ENCODE measurements at places on chromosomes 5 and 9.

DNA sequence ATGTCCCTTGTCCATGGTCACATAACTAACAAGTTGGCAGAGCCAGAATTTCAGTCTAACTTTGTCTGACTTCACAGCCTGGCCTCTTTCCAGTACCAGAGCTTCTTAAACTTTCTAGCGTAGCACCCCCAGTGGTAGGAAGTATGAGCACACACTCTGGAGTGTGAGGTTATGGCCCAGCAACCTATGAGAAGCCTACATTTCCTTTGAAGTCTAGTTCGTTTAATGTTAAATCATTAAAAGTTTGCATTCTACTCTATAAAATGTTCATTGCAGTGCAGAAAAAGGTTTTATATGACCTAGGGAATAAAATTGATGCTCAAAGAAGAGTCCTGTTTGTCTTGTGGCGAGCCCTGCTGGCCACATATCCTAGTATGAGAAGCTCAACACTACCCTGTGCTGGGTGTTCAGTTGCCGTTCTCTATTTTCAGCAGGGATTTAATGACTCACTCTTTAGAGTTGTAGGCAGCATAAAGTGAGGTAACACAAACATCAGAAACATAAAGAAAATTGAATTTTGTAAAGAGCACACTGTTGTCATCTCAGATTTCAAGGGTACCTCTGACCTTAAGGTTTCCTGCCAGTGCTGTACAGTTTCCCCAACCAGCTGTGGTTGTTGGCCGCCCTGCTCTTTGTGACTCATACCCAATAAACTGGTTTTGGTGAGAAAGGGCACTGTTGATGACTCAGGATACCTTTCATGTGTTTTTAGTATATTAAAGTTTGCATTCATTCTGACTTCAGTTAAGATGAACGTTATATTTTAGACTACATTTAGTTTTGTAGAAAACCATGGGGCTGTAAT, 14.3 kb downstream of the MCCC2 start:
- peak; percentile 75 for DNase-seq

GRCh38 chr9:37107701-37108100, 12.7 kb upstream of the ZCCHC7 start:
- DNase-seq: peak; percentile 22

DNA sequence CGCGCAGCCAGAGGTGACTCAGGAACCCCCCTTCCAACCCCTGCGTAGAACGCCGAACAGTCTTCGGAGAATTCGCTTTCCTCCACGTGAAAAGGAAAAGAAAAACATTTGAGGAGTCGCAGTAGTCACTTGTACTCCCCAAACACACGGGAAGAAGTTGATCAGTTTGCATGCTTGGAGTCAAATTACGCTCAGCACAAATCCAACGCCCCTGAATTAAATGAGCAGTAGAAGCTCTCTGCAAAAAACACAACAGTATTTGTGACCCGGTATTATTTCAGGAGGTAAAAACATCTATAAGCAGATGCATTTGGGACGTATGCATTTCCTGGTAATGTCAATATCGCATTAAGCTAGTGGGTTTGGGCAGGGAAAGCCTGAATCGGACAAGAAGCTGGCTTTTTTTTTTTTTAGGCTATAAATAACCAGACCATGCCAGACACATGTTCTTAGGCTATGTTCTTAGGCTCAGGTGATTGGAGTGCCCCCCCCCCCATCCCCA, 854 bp upstream of the ARL15 start:
- DNase-seq: no peak

DNA sequence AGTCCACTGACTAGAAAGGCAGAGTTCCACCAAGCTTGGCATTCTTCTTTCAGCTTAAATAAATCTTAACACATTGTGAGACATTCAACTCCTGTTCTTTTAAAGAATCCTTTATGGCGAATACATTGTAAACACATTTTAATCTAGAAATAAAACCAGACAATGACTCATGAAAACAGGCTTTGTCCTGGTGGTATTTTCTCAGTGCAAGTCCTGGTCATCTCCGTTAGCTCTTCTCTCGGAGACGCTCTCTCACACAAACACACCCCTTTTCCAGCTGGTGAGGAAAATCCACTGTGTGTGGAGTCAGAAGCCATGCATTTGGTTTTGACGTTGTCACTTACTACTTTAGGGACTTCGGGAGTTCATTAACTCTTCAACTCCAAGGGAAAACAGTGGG, 140.4 kb downstream of the AUH start:
- no peak for DNase-seq

DNA sequence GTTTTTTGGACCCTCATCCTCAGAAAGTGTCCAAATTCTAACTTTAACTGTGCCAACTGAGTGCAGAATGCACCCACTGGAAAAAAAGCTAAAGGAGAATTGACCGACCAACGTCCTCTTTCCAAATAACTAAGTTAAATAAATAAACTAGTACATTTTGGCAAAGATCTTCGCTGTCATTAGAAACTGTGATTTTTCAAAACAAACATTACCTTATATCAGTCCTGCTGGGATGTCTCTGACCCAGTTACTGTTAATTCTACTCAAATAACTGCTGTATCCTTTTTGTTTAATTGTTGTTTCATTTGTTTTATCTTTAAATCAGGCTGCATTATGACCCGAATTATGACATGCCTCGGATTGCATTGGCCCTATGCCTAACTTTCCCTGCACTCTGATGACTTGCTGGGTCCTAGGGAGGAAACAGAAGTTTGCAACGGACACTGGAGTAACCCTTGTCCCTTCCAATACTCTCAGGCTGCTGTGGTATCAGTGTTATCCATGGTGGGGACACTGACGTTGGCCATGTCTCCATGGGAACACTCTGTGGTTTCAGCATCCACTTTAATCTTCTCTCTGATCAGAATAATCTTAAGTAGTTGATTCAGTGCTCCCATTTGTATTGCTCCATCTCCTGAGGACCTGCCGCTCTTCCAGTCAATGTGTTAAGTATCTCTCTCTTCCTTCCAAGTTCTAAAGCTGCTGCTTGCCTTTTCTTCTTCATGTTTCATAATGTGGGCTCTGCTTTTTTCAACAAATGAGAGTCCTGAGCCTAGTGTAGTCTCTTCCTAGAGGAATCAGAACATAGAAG, 11.1 kb upstream of the IFNA5 start:
- DNase-seq: no peak

DNA sequence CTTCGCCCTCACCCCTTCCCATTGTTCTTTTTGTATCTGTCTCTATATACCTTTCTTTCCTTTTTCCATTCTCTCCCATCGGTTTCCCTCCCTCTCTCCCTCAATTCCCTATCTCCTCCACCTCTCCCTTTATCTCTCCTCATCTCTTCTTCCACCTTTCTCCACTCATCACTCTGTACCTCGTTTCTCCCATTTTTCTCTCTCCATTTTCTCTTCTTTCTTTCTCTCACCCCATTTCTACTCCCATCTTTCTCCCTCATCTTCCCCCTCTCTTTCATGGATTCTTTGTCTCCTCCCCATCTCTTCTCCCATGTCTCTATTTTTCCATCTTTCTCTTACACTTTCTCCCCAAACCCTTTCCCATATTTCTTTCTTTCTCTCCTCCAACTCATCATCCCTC, 385.9 kb upstream of the CLINT1 start:
- no peak for DNase-seq

- DNase-seq: no peak
Measured at GRCh38 chr9:91943478-91944470, 6.3 kb downstream of the ROR2 start.

DNA sequence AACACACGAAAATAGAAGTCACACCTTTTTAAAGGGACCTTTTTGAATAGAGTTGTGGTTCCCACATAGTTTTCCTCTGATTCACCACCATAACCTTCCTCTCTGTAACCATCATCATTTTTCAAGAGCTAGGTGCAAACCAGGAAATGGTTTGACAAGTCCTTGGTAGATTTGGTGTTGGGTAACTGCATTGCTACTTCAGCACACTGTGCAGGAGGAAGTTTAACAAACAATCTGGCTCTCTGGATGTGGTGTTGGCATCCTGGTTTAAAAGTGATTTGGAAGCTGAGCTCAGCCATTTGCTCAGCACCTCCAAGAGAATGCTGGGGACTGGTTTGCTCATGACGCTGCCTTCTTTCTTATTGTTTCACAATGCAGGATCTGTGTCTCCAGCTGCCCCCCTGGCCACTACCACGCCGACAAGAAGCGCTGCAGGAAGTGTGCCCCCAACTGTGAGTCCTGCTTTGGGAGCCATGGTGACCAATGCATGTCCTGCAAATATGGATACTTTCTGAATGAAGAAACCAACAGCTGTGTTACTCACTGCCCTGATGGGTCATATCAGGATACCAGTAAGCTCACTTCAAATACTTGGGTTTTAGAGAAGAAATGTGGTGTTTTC, 213.1 kb downstream of the RFK start:
- DNase-seq: no peak

GRCh38 chr9:89243296-89244061, 64.9 kb upstream of the SHC3 start:
- DNase-seq: no peak

- DNase-seq: peak; percentile 4
Measured at GRCh38 chr9:93891050-93891449, 64.1 kb downstream of the BARX1 start.

DNA sequence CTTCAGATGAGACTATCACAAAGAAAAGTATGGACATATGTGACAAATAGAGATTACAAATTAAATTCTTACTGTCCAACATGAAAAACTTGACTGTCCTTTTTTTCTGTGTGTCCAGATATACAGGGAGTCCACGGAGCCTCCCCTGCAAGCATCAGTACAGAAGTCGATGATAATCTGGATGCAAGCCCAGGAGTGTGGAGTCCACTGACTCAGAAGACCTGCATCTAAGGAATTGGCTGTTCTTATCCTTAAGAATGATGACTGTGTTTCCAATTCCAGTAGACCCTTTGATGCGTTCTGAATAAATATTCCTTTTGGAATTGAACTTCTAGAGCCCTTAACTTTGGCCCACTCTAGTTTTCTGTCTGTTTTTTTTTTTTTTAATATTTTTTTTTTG, 56.7 kb upstream of the TAF11L2 start:
- DNase-seq: no peak

DNA sequence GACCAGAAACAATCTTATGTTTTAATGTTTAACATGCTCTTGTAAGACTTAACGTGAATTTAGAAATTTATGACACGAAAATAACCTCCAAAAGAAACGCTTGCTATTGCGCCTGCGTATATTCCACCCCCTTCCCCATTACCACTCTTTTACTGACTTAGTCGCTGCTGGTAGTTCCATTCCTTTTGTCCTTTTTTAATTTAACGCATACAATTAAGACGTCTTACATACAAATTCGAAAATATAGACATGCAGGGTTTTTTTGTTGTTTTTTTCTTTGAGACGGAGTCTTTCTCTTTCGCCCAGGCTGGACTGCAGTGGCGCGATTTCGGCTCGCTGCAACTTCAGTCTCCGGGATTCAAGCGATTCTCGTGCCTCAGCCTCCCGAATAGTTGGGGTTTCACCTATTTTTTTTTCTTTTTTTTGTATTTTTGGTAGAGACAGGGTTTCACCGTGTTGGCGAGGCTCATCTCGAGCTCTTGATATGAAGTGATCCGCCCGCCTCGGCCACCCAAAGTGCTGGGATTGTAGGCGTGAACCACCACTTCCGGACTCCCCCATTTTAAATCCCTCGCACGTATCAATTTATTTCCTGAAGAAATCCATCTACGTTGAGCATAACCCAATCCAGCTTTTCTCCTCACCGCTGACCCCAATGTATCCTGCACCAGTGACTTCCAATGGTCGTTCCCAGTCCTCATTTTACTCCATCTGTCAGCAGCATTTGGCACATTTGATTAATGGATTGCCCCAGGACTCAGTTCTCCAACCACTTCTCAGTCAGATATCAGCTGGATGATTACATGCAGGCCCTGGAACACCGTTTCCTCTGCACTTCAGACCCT, 684 bp upstream of the MED7 start:
- DNase-seq: peak; percentile 42

DNA sequence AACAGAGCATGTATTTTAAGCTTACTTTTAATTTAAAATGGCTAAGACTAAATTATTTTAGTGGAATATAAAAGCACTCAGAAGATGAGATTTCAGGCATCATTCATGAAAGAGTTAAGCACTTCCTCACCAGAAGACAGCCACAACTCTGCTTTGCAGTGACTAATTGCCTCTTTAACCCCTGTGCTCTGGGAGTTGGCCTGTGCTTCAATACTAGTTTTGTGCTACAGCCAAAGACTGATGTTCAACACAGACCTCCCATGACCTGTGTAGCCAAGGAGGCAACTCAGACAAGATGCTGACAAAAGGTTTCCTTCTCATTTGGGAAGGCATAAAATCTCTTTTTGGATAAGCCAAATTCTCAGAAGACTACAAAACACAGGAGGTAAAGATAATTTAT, 353.5 kb downstream of the FBXL17 start:
- no peak for DNase-seq

- no peak for DNase-seq
Measured at GRCh38 chr5:123132316-123132715, 43.3 kb downstream of the PRDM6 start.

DNA sequence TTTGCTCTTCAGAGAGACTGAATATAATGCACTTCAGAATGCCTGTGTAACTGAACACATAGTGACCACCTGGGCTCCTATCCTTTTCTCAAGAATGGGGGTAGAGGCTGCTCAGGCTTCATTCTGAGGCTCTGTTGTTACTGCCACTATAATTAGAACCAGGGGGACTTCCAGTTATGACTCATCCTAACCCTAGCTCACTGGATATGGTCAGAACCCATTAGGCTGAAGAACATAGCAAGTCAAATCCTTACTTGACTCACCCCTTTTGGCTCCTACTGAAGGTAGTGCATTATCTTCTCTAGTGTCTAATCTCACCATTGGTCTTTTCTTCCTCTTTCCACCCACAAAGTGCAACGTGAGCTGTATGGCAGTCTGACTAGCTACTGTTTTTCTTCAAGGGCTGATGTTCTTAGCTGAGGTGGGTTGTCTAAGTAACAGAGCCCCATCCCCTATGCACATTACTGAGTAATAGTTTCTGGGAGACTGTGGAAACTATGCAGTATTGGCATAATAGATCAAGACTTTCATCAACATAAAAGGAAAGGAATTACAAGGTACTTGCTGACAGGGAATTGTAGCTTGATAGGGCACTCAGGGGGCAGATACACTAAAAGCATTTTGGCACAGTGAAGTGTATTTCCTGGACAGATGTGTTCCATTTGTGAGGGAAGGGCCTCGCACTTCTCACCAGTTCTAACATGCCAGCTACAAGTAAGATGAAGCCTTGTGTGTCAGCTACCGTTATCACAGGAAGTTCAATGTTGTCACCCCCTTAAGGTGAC, 431.0 kb upstream of the MEF2C start:
- peak; percentile 46 for DNase-seq

- DNase-seq: no peak
Measured at GRCh38 chr5:120806202-120806601, 342.1 kb downstream of the PRR16 start.

DNA sequence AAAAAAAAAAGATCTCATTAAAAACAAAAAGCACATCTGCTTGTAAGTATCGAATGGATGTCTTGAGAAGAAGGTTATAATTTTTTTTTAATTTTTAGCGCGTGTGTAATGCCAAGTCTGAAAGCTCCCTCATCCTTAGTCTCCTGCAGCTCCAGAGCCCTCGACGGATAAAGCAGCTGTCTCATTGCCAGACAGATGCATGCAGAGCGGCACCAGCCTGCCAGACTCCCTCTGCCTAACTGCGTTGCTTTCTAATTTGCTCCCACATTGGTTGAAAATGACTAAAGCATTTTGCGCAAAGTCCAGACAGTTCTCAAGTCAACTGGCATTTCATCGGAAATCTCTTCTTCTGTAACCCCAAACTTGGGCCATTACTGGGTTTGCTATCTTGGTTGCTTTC, 29.4 kb downstream of the OLFM1 start:
- DNase-seq: no peak

Measured in CD4-positive, alpha-beta T cell treated with Interleukin-4 for 1 hour (primary cell).